ENCODE measurements at places on chromosomes 12 and 14.

DNA sequence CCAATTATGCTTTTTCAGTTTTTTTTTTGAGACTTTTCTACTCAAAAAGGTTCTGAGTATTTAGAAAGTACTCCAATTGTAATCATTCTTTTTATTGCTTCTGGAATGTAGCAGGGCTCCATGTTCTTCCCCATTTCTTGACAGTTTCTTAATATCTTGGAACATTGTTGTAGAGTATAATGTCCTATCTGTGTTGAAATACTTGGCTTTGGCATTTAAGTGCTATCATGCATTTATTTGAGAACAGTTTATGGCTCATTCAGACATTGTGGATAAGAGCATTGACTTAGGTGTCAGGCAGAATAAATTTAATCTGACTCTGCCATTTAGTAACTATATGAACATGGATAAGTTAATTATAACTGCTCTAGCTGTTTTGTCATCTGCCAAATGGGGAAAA lies 28.3 kb downstream of the ADIPOR2 start:
- DNase-seq: no peak

- peak; percentile 17 for DNase-seq
These were observed 1.6 kb downstream of the SUDS3 start for GRCh38 chr12:118377884-118378470.

GRCh38 chr14:86626530-86626929 lies 1096.6 kb downstream of the FLRT2 start:
- no peak for DNase-seq

GRCh38 chr12:68854078-68854468 lies 46.1 kb downstream of the MDM2 start:
- DNase-seq: no peak

- DNase-seq: no peak
These were observed 1076.7 kb downstream of the TMTC2 start for GRCh38 chr12:83763425-83763824.

- DNase-seq: no peak
These were observed 276.3 kb downstream of the DUSP6 start for GRCh38 chr12:89075880-89076540.

GRCh38 chr14:24535737-24536136 lies 27.7 kb upstream of the CMA1 start:
- no peak for DNase-seq

GRCh38 chr12:6114476-6114870 lies 10.0 kb downstream of the VWF start:
- DNase-seq: no peak

DNA sequence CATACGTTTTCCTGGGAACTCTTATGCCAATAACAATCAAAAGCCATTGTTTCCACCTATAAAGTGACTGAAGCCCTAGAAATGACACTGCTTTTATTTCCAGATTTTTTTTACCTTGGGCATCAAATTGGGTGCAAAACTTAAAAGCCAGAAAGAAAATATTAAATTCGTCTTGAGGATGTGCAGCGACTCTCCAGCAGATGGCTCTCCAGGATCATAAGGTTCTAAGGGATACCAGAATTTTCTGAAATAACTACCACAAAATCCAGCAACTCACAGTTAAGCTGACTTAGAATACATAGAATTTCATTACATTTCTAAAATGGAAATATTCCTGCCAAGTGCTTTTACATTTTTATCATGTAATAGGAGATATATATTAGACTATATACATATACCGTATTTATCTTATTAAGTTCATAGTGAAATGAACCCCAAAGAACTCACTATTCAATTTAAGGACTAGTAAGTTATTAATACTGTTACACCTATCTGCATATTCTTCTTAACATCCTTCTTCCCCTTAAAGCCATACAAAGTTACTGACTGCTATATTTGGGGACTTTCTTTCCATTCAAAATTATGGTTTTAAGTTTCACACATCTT lies 44.0 kb downstream of the ARMH4 start:
- DNase-seq: no peak

GRCh38 chr12:49086116-49086515 lies 8.5 kb downstream of the DHH start:
- no peak for DNase-seq

GRCh38 chr12:39813776-39814175 lies 194.2 kb upstream of the ABCD2 start:
- DNase-seq: no peak

DNA sequence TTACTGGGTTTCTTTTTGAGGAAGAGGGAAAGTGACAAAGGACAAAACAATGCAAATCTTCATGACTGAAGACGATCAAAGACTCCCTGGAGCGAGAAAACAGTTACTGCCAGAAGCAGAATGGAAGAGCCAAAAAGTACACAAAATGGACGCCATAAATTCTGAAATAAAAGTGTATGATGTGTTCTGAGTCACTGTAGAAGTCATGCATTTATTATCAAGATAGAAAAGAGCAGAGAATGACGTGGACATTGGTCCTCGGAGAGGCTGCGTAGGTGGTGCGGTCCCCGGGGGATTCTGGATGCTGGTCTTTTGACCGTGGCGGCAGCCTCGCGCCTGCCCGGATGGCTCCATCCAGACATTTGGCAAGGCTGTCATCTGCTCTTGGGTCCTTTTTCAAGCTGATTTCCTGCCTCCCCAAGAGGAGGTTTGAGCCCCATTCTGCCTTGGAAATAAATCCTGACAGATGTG lies 52.8 kb downstream of the C14orf132 start:
- no peak for DNase-seq

DNA sequence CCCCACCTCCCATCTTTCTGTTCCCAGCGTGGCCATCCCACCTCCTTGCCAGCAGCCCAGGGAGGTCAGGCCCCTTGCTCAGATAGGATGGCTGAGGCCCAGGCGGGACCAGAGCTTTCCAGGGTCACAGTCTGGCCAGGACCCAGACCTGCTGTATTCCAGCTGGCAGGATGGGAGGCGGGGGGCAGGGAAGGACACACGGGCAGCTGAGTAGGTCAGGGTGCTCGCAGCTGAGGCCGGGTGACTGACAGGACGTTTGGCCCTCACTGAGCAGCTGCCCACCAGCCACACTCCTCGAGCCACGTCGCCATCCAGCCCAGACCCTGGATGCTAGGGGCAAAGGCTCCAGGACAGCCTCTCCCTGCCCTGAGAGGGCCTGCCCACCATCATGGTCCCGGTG lies 4.0 kb downstream of the NUDT14 start:
- no peak for DNase-seq

GRCh38 chr14:91406982-91407381 lies 10.6 kb downstream of the CCDC88C start:
- DNase-seq: no peak

GRCh38 chr14:20659813-20660395 lies 18.4 kb upstream of the OR6S1 start:
- no peak for DNase-seq

DNA sequence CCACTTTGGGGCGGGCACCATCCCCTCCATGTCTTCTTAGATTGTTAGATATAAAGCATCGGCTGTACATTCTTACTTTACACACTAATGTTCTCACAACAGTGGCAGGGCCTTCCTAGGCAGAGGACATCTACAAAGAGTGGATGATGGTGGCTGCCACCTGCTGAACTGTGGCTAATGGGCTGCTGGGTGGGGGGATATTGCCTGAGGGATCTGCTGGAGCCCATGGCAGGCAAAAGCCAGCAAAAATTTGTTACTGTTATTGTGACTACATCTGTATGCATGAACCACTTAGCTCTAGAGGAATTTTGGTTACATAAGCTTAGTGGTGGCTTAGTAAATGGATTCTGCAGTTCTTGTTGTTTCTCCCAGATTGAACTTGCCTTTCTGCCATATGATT lies 52.6 kb downstream of the DIP2B start:
- no peak for DNase-seq

DNA sequence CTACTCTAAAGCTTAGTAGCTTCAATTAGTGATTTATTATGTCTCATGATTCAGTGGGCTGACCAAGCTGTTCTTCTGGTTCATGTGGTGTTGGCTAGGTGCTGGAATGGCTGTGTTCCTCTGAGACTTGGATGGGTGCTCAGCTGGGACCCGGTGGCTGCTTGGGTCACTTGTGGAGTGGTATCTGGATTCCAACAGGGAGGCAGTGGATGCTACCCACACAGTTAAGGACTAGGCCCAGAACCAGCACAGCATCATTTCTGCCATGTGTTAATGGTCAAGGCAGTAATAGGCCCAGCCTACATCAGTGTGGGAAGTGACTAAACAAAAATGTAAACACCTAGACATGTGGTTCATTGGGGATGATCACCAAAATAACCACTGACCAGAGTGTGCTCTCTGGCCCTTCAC lies 72.2 kb downstream of the FGD4 start:
- no peak for DNase-seq

DNA sequence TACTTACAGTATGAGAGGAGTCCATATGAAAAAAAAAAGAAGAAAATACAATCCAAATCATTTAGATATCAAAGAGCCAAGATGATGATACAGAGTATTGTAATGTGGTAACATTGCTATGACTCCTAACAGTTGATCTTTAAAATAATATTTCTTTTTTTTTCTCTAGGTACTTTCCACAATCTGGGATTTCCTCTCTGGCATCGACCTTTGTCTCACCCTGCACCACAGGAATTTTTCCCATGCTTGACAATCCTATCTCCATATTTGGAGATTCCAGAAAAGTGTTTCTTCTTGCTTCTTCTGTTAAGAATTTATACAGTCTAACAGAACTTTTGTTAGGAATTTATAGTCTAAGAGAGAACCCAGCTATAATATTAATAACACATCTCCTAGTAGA lies 184.4 kb downstream of the ITPR2 start:
- no peak for DNase-seq

GRCh38 chr14:80350707-80351106 lies 139.4 kb upstream of the DIO2 start:
- DNase-seq: no peak

DNA sequence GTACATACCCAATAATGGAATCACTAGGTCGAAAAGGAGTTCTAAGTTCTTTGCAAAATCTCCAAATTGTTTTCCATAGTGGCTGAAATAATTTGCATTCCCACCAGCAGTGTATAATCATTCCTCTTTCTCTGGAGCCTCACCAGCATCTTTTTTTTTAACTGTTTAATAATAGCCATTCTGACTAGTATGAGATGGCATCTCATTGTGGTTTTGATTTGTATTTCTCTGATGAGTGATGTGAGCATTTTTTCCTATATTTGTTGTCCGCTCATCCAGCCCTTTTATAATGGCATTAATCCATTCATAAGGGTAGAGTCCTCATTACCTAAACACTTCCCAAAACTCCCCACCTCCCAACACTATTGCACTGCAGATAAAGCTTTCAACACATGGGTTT lies 278.3 kb downstream of the SEC23A start:
- no peak for DNase-seq

- DNase-seq: no peak
These were observed 1.7 kb downstream of the HSPA2 start for GRCh38 chr14:64541972-64542835.

DNA sequence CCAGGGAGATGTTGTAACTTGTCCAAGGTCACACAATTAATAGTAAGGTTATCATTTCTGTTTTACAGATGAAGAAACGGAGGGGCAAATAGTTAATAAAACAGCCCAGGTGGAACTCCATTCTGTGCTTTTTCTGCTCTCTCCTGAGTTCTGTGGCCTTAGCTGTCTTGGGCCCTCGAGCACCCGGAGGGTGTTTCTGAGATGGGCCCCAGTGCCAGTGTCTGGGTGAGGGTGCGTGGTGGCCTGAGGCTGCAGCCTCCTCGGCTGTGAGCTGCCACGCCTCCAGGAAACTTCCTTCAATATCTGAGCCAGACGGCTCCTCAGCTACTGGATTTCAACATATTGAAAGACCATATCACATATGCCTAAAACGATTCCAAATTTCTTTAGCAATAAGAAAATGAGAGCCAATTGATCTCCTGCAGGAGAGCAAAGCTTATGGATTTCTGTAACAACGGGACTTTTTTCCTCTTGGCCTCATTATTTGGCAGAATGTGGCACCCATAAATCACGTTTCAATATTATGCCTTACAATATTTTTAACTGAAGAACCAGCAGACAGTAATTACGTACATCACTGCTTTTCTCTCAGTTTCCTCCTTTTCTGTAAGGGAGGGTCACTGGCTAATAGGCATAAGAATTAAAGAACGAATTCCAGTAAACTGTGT lies 74.8 kb upstream of the DICER1 start:
- DNase-seq: no peak

DNA sequence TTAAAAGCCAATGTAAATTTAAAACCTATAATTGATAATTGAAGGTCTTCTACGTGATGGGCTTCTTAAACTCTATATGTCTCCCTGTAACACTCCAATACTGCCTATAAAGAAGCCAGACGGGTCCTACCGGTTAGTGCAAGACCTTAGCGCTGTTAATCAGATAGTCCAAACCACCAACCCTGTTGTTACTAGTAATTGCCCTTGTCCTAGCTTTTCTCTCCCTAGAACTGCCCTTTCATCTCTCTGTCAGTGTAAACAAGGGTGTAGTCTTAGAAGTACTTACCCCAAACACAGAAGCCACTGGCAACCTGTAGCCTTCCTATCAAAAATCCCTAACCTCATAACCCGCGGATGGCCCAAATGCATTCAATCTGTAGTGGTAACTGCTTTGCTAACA lies 243.0 kb upstream of the DIO3 start:
- no peak for DNase-seq

All from activated CD4-positive, CD25-positive, alpha-beta regulatory T cell (primary cell).